Fibroblast of skin of back (primary cell): ENCODE measurements at places on chromosomes 3 and 15.

GRCh38 chr3:38843898-38844297 lies 27.9 kb upstream of the SCN10A start:
- peak; percentile 74 for DNase-seq

DNA sequence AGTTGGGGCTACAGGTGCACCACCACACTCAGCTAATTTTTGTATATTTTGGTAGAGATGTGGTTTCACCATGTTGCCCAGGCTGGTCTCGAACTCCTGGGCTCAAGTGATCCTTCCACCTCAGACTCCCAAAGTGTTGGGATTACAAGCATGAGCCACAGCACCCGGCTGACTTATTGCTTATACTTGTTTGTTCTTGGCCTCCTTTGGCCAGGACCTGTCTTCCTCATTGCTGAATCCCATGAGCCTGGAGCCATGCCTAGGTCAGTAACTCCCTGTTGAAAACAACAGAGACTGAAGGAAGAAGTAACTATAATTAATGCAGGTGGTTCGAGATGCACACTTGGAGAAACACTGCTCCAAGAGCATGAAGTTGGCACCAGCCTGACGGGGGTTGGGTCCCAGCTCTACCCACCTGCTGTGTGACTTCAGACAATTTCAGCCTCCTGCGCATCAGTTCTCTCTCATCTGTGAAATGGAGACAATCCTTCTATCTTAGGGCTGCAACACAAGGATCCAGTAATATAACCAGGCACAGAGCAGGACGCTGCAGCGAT lies 38.9 kb downstream of the CPN2 start:
- DNase-seq, result no peak

- peak; percentile 92 for DNase-seq
Measured at GRCh38 chr3:174951034-174951433, 91.9 kb downstream of the NAALADL2 start.

DNA sequence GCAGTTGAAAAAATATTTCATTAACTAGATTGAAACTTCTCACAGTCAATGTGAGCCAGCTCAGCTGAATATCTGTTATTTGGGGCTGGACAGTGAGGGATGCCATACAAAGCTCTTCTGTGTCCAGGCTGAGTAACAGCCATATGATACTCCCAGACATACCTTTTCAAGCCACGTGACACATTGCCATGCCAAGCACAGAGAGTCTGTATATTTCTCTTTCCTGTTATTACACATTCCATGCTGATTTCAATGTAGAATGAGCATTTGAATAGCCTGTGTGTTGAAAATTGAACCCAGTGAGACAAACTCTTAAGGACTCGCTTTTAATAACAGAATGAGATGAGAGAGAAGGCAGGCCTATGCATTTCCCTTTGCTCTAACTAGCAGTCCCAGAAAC lies 334.7 kb upstream of the RASGRP1 start:
- DNase-seq, result peak; percentile 82

DNA sequence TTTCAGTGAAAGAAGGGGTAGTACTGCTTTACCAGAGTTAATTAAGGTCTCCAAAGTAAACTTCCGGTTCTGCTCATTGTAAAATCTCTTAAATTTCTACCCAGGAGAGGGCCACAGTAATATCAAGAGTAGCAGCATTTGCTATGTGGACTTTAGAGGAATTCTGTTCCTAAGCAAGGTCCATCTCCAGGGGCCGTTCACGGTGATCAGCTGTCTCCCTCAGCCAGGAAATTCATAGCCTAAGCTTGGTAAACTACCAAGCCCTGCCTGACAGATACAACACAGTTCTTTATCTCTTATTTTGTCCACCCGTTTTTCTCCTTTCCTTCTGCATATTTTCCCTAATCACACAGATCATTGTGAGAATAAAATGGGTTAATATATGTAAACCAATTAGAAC lies 2.3 kb downstream of the DUT start:
- no peak for DNase-seq

DNA sequence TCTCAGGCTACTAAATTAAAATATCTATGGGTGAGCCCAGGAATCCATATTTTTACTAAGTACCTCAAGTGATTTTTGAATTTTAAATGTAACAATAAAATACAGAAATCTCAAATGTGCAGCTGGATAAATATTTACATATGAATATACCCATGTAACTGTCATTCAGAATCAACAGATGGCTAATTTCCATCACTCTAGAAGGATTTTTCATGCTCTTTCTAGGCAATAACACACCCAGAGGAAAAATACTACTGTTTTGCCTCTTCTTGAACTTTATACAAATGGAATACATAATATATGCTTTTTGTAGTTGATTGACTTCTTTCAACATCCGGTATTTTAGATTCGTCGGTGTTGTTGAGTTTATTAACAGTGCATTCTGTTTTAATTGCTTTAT lies 601.3 kb upstream of the NECTIN3 start:
- no peak for DNase-seq

DNA sequence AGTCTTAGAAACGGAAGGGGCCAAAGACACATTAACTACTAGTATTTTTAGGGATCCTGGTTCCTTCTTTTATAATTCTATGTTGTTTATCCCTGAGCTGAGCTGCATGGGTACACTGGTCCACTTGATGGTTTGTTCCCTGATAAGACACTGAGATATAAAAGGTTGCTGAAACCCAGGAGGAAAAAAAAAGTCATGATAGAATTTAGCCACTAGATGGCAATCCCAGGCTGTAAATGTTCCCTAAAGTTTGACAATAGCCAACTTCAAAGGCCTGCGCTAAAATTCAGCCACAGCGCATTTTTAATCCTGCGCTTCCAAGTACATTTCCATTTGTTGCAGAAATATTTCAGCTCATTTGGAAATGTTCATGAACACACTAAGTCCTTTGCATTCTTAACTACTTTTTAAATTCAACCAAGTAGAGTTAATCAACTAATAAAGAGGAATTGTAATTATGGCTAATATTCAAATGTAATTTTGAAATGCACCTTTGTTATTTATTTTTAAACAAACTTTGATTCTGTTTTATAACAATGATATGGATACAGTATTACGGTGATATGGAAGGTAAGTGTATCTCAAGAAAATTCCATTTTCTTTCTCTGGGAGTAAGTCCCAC lies 249.3 kb upstream of the FEZF2 start:
- peak; percentile 60 for DNase-seq

GRCh38 chr15:68055224-68055705 lies 1.1 kb downstream of the PIAS1 start:
- DNase-seq, result peak; percentile 57

DNA sequence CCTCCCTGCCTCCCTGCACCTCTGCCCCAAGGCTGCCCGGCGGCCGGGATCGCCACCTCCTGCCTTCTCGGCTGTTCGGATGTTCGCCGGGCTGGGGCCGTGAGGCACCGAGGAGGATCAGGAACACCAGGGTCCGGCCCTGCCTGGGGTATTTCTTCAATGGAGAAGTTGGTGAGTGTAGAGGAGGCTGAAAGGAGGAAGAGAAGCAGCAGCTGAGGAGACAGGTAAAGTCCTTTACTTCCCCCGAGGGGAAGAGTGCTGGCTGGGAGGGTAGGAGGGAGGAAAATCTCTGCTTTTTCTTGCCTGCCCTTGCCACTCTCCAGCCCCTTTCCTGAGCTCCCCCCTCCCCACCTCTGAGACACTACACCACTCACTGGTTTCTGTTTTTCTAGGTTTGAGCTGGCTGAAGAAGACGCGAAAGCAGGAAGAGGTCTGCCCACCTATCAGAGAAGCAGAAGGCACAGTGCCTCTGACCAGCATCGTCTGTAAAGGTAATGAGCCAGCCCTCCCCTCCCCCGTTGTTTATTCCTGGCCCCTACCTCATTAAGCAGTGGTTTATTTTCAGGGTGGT lies 519 bp downstream of the ASB7 start:
- DNase-seq, result peak; percentile 10

- no peak for DNase-seq
Measured at GRCh38 chr3:193962986-193963685, 172.8 kb upstream of the HES1 start.

GRCh38 chr15:80638553-80639167 lies 56.5 kb upstream of the ABHD17C start:
- DNase-seq, result no peak

- peak; percentile 23 for DNase-seq
Measured at GRCh38 chr15:55884223-55884622, 109.2 kb downstream of the NEDD4 start.

DNA sequence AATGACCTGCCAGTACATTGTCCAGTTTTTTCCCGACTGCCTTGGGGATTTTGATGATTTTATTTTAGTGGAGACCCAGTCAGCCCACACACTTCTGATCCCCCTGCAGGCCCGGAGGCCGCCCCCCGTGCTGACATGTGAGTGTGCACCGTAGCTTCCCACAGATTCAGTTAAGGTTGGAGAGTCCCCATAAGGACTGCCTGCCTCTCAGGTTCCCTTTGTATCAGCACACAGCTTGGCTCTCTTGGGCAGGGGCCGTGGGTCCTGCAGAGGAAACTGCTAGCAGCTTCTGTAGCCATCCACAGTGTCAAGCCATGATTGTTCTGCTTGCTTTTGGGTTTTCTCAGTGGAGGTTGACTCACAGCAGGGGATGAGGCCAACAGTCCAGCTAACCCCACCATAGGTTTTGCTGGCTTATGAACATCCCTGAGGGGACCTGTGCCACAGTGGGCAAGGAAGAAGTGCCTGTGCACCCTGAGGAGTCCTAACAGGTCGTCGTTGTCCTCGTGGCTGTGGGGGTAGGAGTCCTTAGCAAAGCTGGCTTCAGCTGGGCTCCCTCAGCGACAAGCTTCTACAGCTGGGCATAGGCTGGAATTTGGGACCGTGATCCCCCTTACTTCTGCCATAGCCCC lies 46.4 kb downstream of the DLEC1 start:
- no peak for DNase-seq

DNA sequence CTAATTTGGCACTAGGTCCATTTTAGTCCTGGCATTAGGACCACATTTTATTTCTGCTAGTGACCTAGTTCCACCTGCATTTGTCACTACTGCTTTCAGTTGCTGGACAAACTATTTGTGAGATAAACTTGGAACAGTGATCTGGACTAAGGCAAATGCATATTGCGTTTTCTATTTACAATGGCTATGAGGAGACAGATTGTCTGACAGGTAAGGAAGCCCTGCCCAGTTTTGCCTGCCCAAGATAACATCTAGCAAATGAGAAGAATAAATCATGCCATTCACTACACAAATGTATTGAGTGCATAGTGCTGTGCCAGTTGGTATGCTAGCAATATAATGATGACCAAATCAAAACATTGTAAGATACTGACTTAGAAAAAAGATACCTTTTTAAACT lies 245.7 kb downstream of the GRM7 start:
- no peak for DNase-seq

- no peak for DNase-seq
Measured at GRCh38 chr3:14897266-14897665, 50.1 kb upstream of the NR2C2 start.

- DNase-seq, result no peak
Measured at GRCh38 chr3:177131927-177132636, 65.2 kb downstream of the TBL1XR1 start.

GRCh38 chr15:35980719-35981118 lies 434.8 kb upstream of the DPH6 start:
- DNase-seq, result peak; percentile 61

DNA sequence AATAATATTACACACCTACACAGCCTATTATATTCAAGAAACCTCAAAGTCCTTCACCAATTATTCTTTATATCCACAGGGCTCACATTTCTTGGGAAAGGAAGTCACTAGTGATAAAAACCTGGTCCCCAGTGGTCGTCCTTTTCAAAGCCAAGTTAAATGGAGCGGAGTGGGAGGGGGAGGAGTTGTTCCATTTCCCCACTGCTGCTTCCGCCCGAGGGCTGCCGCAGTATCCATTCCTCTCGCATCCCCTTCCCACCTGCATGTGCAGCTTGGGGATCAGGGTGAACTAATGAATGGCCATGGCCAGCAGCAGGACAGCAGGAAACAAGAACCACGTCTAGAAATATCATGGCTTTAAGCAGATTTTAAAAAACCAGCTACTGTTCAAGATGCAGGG lies 76.4 kb upstream of the SEMA6D start:
- DNase-seq, result no peak

- DNase-seq, result no peak
Measured at GRCh38 chr3:46024131-46024530, 3.2 kb downstream of the XCR1 start.

DNA sequence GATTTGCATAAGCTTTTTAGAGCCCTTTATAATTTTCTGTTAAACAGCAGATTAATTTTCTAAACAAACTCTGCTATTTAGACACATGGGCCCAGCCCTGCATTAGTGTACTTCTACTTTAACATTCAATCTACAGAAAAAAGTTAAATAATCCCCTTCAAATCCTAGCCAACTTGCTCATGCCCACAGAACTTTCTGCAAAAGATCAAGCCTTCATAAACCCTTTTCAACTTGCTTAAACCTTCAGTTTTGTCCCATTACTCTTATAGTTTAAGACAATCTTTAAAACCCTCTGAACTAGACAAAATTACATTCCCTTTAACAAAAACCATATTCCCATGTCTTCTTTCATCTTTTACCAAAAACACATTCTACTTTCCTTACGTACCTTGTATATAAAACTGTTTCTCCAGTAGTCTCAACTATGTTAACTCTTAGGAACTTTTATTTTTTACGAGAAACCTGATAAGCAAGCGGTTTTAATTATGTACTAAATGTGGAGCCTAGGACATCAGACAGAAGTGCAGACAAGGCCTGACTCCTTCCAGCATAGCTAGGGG lies 25.2 kb upstream of the ADGRG7 start:
- no peak for DNase-seq

- no peak for DNase-seq
Measured at GRCh38 chr3:62011666-62012065, 361.7 kb downstream of the FEZF2 start.

- peak; percentile 75 for DNase-seq
Measured at GRCh38 chr15:78930577-78931388, 14.1 kb downstream of the CTSH start.

- no peak for DNase-seq
Measured at GRCh38 chr3:142963234-142963515, 299 bp downstream of the PAQR9 start.
